Esophagus (tissue), 2 donors: ENCODE measurements at places on chromosomes 16 and 17. TPM values are rescaled to one million over a fixed set of nuclear protein-coding genes. Genes with fewer than 3 reads are reported as not detected.

The CFAP97D1 gene
- polyA plus RNA-seq: 0.01 TPM

The PKMYT1 gene
- polyA plus RNA-seq: 22.3 TPM

The BANP gene
- 6.5 TPM for polyA plus RNA-seq

The C17orf78 gene
- polyA plus RNA-seq: not detected

The PPY gene
- polyA plus RNA-seq: not detected

The KRTAP1-1 gene
- polyA plus RNA-seq: 0.04 TPM

The TAT gene
- not detected for polyA plus RNA-seq

The SKAP1 gene
- 2.6 TPM for polyA plus RNA-seq

The EFTUD2 gene
- 15.8 TPM for polyA plus RNA-seq

The METTL26 gene
- polyA plus RNA-seq: 94.3 TPM

The PRSS21 gene
- polyA plus RNA-seq: 1.8 TPM

The KRT13 gene
- 46,015 TPM for polyA plus RNA-seq

The SLC5A10 gene
- 0.49 TPM for polyA plus RNA-seq

The OTOA gene
- not detected for polyA plus RNA-seq

The GINS2 gene
- 3.2 TPM for polyA plus RNA-seq

The RNF135 gene
- 17.9 TPM for polyA plus RNA-seq

The CCL7 gene
- polyA plus RNA-seq: not detected

The HIGD1B gene
- polyA plus RNA-seq: 3.5 TPM

The PRSS27 gene
- polyA plus RNA-seq: 620 TPM

The MYLK3 gene
- 0.08 TPM for polyA plus RNA-seq

The ADORA2B gene
- 4.4 TPM for polyA plus RNA-seq

The C1QL1 gene
- 0.79 TPM for polyA plus RNA-seq

The SOX8 gene
- polyA plus RNA-seq: 0.25 TPM

The CFAP52 gene
- polyA plus RNA-seq: 0.15 TPM

The IKZF3 gene
- 0.52 TPM for polyA plus RNA-seq

The SLC38A8 gene
- not detected for polyA plus RNA-seq

The GP1BA gene
- polyA plus RNA-seq: 0.02 TPM

The PLA2G10 gene
- 0.24 TPM for polyA plus RNA-seq

The RNF43 gene
- polyA plus RNA-seq: 7.5 TPM

The HOXB2 gene
- polyA plus RNA-seq: 11.3 TPM

The C17orf50 gene
- 0.14 TPM for polyA plus RNA-seq

The CYGB gene
- 3.1 TPM for polyA plus RNA-seq

The MBTPS1 gene
- polyA plus RNA-seq: 25.6 TPM

The GAS7 gene
- 7.7 TPM for polyA plus RNA-seq

The WSCD1 gene
- polyA plus RNA-seq: 0.45 TPM

The RHBDF2 gene
- 19.4 TPM for polyA plus RNA-seq

The CCL14 gene
- 32.3 TPM for polyA plus RNA-seq

The PSMB10 gene
- polyA plus RNA-seq: 54.8 TPM

The ATP2A3 gene
- 7.8 TPM for polyA plus RNA-seq

The KCNJ18 gene
- polyA plus RNA-seq: 0.11 TPM

The HSD17B1 gene
- 9.0 TPM for polyA plus RNA-seq

The OR1A1 gene
- polyA plus RNA-seq: not detected

The CX3CL1 gene
- polyA plus RNA-seq: 5.9 TPM

The GPRC5C gene
- 6.7 TPM for polyA plus RNA-seq

The EPX gene
- not detected for polyA plus RNA-seq

The ABCC3 gene
- 32.0 TPM for polyA plus RNA-seq

The PCGF2 gene
- polyA plus RNA-seq: 9.4 TPM

The KRT9 gene
- polyA plus RNA-seq: 0.24 TPM

The OR2C1 gene
- polyA plus RNA-seq: 0.04 TPM

The TK1 gene
- polyA plus RNA-seq: 16.9 TPM
